ENCODE measurements at places on chromosomes 11 and 22. TPM values are rescaled to one million over a fixed set of nuclear protein-coding genes. Genes with fewer than 3 reads are reported as not detected.
A peak's percentile ranks its signal among the peaks of the same experiment; 100 is the strongest.

- H3K36me3 ChIP-seq = no peaks in the 10 kb centered on the region
- H3K27ac ChIP-seq = no peak overlapping the region
- H3K4me3 ChIP-seq = no peak overlapping the region
- no peaks in the 10 kb centered on the region for H3K4me1 ChIP-seq
Measured at GRCh38 chr11:98568013-98568412, 452.7 kb upstream of the CNTN5 start.

GRCh38 chr11:23759489-23759888 lies 737.4 kb upstream of the LUZP2 start:
- no peaks in the 10 kb centered on the region for H3K36me3 ChIP-seq
- no peak overlapping the region for H3K4me3 ChIP-seq
- no peaks in the 10 kb centered on the region for H3K27me3 ChIP-seq
- no peaks in the 10 kb centered on the region for H3K4me1 ChIP-seq
- H3K27ac ChIP-seq = no peak overlapping the region
- DNase-seq = no peak

DNA sequence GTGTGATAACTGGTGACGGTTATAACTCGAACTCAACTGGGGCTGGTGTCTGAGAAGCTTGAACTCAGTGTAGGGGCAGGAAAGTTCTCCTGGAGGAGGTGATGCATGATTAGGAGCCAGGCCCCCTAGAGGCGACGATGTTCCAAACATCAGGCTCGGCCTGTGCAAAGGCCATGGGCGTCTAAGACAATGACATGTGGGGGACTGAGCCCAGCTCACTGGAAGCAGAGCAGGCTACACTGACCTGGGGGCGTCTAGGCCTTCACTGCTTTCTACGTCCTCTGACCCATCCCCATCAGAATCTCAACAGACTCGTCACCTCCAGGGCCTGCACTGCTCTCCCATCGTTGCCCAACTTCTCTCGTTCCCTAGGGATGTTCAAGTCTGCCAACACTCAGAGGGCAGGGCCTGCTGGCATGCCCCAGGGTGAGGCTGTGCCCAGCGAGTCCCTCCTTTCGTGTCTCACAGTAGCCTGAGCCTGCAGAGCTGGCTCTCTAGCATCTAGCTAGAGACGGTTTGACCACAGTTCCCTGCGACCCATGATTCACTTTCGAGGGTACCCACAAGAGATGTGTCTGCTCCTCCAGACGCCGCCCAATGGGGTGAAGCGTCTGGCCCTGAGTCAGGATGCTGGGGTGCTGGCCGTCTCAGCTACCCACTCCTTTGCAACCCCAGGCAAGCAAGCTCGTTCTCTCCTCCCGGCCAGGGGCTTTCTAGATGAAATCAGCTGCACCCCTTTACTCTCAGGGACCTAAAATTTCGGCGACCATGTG lies 1.1 kb upstream of the ATG16L2 start:
- H3K4me3 ChIP-seq = peak overlapping the region; percentile 95
- H3K27ac ChIP-seq = peak overlapping the region; percentile 95
- no peak for DNase-seq

DNA sequence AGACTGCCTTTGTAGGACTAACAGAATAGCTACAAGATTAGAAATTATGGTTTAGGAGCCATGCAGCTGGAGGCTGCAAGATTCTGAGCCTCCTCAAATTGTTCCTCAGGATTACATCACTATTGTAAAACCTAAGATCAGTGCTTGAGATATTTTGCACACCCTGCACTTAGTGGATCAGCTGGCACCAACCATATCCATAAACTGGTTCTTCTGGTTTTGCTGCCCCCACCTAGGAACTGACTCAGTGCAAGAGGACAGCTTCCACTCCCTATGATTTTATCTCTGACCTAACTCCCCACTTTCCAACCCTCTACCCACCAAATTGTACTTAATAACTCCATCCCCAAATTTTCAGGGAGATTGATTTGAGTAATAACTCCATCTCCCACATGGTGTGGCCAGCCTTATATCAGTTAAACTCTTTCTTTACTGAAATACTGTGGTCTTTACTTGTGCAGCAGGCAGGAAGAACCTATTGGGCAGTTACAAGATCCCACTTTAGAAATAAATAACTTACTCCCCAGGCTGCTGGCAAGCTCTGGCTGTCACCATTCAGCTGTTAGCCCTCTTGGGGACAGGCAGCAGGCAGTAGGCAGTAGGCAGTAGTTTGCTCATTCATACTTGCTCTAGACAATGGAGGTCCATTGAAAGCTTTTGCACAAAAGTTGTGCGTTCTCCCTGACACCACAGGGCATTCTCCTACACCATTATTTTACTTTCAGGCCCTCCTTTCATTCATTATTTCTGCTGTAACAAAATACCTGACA lies 119.0 kb downstream of the SLC17A6 start:
- H3K36me3 ChIP-seq = no peaks in the 10 kb centered on the region
- no peaks in the 10 kb centered on the region for H3K27me3 ChIP-seq
- DNase-seq = no peak
- no peaks in the 10 kb centered on the region for H3K4me1 ChIP-seq
- no peak overlapping the region for H3K4me3 ChIP-seq

DNA sequence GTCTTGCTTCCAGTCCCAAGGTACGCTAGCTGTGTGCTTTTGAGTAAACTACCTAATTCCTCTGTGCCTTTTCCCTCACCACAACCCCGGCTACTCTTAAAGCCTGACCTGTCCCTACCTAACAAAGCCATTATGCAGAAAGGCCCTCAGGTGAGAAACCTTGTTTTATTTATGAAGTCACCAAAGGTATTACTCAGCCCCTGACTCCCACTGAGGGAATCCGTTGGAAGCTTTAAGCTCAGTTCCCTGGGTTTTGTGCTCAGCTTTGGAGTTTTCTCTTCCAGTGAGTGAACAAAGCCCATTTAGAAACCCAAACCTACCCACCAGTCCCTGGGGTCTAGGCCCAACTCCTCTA lies 90.9 kb downstream of the APIP start:
- no peaks in the 10 kb centered on the region for H3K27me3 ChIP-seq
- DNase-seq = no peak
- no peaks in the 10 kb centered on the region for H3K4me1 ChIP-seq
- H3K4me3 ChIP-seq = no peak overlapping the region

- H3K27me3 ChIP-seq = no peaks in the 10 kb centered on the region
- no peaks in the 10 kb centered on the region for H3K36me3 ChIP-seq
- no peak overlapping the region for H3K4me3 ChIP-seq
Measured at GRCh38 chr11:28009388-28009787, 98.6 kb downstream of the KIF18A start.

DNA sequence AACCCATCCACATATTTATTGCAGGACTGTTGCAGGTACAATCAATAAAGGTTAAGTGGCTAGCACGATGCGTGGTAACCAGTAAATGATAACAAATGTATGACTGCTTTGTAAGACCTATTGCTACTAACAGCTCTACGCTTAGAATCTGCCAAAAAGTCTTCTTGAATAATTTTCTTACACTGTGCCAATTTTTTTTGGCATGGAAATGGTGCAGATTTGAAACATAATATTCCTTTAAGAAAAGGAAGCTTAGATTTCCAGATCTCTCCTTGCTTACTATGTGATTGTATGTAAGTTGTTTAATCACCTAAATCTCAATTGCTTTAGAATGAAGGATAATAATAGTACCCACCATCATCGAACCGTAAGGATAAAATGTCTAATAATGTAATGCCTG lies 192.0 kb downstream of the LRRC4C start:
- H3K36me3 ChIP-seq = no peaks in the 10 kb centered on the region
- no peak for DNase-seq
- H3K27ac ChIP-seq = no peak overlapping the region
- no peaks in the 10 kb centered on the region for H3K27me3 ChIP-seq

GRCh38 chr11:34480314-34480713 lies 33.3 kb downstream of the ELF5 start:
- no peak for DNase-seq
- no peak overlapping the region for H3K27ac ChIP-seq
- no peaks in the 10 kb centered on the region for H3K27me3 ChIP-seq

- H3K27me3 ChIP-seq = no peaks in the 10 kb centered on the region
- no peaks in the 10 kb centered on the region for H3K36me3 ChIP-seq
- H3K4me3 ChIP-seq = no peak overlapping the region
- DNase-seq = no peak
Measured at GRCh38 chr11:115920092-115920461, 415.9 kb upstream of the CADM1 start.

DNA sequence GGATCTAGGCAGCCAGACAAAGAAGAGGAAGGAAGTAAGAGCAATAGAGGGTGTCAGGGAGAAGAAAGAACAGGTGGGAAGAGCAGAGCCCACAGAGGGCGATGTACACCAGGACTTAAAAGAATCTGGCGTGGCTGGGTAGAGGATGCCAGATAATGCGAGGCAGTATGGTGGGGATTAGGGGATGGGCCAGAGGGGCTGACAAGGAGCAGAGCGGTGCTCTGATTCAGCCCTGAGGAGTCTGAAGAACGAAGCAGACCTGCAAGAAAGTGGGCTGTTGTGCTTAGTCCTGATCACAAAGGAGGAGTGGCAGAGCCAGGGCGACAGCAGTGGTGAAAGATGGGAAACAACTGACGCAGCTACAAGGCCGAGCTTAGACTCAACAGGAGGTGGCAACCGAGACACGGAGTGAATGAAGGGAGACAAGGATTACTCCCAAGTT lies 163.7 kb downstream of the LARGE1 start:
- no peaks in the 10 kb centered on the region for H3K27me3 ChIP-seq
- H3K36me3 ChIP-seq = no peaks in the 10 kb centered on the region
- H3K4me3 ChIP-seq = no peak overlapping the region
- no peak overlapping the region for H3K27ac ChIP-seq
- DNase-seq = no peak

DNA sequence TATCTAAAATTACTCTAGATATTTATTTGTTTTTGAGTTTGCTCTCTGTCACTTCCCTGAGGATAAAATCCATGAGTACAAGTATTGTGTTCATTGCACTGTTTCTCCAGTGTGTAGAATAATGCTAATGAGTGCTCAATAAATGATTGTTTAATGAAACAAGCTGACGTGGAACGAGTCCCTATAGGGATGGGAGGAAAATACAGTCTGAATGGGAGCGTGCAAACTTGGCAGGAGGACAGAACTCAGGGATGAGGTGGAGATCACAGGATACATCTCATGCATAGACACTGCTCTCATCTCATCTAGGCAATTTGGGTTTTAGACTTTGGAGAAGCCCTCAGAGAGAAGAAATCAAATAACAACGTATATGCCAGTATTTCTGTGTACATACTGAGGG lies 58.4 kb upstream of the ZC3H12C start:
- H3K4me3 ChIP-seq = no peak overlapping the region
- DNase-seq = no peak
- H3K36me3 ChIP-seq = no peaks in the 10 kb centered on the region
- no peaks in the 10 kb centered on the region for H3K4me1 ChIP-seq

GRCh38 chr11:119356349-119357031 lies 10.0 kb upstream of the MFRP start:
- H3K4me3 ChIP-seq = peak overlapping the region; percentile 42
- no peak for DNase-seq
- no peaks in the 10 kb centered on the region for H3K36me3 ChIP-seq
- H3K27me3 ChIP-seq = no peaks in the 10 kb centered on the region
- peak overlapping the region; percentile 72 for H3K27ac ChIP-seq
- H3K4me1 ChIP-seq = peaks cover 13% of the 10 kb centered on the region

DNA sequence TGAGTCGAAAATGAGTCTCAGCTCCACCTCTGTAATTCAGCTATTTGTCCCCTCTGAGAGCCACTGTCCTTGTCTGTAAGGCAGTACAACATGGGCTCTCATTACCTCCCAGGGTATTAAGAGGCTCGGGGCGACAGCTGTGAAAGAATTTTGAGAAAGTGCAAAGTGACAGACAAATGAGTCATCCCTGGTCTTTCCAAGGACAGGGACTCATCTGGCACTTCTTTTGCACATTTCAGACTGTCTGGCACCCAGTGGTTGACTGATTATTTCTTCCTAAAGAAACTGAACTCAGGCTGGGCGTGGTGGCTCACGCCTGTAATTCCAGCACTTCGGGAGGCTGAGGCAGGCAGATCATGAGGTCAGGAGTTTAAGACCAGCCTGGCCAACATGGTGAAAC lies 62.1 kb upstream of the ARFGAP3 start:
- H3K27ac ChIP-seq = no peak overlapping the region
- no peaks in the 10 kb centered on the region for H3K36me3 ChIP-seq
- no peak for DNase-seq

DNA sequence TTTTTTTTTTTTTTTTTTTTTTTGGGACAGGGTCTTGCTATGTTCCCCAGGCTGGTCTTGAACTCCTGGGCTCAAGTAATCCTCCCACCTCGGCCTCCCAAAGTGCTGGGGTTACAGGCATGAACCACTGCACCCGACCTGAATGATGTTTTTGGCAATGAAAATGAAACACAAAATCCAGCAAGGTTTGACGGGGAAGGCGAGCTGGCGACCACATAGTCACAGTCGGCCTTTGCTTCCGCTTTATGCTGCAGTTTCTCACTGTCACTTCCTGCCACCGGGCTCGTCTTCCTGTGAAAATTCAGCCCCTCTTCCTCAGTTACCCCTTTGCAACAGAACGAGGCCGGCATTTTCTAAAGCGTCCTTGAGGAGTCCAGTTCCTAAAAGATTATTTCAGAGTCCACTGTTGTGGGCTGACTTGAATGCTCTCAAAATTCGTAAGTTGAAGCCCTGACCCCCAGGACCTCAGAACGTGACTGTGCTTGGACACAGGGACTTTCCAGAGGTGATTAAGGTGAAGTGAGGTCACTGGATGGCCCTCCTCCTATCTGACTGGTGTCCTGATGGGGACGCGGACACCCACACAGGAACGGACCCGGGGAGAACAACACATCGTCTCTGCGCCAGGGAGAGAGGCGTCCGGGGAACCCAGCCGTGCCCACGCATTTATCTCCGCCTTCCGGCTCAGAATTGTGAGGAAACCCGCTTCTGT lies 2.9 kb upstream of the BID start:
- DNase-seq = no peak
- H3K4me3 ChIP-seq = no peak overlapping the region
- H3K4me1 ChIP-seq = peaks cover 39% of the 10 kb centered on the region
- H3K27ac ChIP-seq = peak overlapping the region; percentile 26

DNA sequence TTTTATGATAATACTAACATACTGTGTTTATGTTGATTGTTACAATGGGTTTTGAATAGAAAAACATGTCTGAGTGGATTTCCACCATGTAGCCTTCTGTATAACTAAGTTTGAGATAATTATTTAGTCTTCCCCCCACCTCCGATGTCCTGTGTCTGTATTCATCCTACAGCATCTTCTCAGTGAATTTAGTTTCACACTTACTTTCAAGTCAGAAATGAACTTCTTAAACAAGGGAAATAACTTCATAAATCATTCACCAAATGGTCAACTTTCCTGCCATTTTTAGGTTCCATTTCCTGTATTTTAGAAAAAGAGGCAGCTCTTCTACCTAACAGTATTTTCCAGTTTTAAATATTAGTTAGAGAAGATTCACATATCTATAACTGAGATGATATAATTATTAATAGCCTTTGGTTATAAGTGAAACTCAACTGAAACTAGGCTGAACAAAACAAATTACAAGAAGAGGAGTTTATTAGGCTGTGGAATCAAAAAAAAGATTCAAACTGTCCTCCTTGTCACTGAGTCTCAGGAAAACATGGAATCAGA lies 3.5 kb downstream of the OR51B5 start:
- no peaks in the 10 kb centered on the region for H3K27me3 ChIP-seq
- DNase-seq = no peak
- no peaks in the 10 kb centered on the region for H3K36me3 ChIP-seq
- H3K27ac ChIP-seq = no peak overlapping the region

The KCNQ1OT1 gene
- 3.4 TPM for total RNA-seq

The RAG1 gene
- total RNA-seq = 0.25 TPM

The MS4A1 gene
- total RNA-seq = not detected

The CARD18 gene
- total RNA-seq = not detected

The ACR gene
- not detected for total RNA-seq

The UPB1 gene
- not detected for total RNA-seq

The NF2 gene
- total RNA-seq = 15.7 TPM

The SCN3B gene
- total RNA-seq = 3.2 TPM

The DTX4 gene
- total RNA-seq = 8.1 TPM

The GP1BB gene
- 14.5 TPM for total RNA-seq

The PATE4 gene
- total RNA-seq = not detected
